ENCODE measurements at places on chromosomes 16 and 17.

DNA sequence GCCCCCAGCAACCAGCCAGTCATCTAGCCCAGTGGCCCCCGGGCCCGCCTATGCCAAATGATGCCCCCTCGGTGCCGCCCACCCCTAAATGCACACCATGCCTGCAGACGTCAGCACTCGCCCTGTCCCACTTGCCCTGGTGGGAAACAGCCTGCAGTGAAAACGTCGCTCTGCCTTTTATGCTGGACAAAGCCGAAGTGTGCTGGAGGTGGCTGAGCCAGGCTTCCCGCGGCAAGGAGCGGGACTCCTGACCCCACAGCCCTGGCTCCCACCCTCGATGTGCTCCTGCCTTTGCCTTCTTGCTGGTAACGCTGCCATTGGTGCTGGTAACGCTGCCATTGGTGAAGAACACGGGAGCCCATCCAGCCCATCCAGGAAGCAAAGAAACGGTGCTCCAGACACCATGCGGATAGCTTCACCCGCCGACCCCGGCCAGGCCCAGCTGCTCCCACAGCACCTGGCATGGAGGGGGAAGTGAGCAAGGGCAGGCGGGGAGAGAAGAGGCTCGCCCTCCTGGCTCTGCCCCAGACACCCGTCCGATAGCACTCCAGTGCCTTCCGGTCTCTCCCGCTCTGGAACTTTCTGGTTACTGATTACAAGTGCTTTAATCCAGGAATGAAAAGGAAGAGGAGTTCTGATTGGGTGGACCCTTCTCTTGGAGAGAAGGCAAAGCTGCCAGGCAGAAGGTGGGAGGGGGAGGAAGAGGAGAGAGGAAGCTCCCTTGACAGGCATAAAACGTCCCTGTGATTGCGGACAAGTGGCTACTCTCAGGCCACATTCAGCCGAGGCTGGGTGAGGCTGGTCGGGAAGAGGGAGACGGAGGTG, 4.0 kb upstream of the BAIAP2 start:
- DNase-seq: peak; percentile 41

DNA sequence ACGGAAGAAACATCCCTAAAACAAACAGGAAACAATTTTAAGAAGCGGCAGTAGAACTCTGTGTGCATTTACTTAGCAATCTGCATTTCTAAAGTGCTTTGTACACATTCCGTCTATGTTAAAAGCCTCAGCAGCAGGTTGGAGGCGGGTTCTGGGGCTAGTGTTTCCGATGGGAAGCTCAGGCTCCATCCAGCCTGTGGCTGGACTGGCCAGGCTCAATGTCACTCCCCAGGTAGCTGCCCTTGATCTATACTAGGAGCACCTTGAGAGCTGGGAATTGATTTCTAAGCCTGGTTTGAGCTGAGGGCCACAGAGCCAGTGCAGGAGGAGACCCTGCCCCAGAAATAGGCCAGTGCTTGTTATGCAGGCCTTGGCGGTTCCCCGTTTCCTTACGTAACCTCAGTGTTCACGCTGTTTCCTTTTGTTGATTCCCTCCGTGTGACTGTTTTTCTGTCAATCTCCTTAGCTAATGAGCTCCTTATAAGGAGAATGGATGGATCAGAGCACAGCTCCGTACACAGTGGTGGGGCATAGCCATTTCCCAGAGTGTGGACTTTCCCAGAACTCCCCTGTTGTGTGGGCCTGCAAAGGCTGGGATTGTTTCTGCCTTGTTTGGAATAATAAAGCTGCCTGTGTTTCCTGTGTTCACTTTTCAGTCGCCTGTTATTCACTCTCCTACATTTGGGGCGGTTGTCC, 21.4 kb downstream of the ADORA2B start:
- no peak for DNase-seq

- DNase-seq: no peak
These were observed 3.1 kb upstream of the WDR90 start for GRCh38 chr16:645852-646678.

DNA sequence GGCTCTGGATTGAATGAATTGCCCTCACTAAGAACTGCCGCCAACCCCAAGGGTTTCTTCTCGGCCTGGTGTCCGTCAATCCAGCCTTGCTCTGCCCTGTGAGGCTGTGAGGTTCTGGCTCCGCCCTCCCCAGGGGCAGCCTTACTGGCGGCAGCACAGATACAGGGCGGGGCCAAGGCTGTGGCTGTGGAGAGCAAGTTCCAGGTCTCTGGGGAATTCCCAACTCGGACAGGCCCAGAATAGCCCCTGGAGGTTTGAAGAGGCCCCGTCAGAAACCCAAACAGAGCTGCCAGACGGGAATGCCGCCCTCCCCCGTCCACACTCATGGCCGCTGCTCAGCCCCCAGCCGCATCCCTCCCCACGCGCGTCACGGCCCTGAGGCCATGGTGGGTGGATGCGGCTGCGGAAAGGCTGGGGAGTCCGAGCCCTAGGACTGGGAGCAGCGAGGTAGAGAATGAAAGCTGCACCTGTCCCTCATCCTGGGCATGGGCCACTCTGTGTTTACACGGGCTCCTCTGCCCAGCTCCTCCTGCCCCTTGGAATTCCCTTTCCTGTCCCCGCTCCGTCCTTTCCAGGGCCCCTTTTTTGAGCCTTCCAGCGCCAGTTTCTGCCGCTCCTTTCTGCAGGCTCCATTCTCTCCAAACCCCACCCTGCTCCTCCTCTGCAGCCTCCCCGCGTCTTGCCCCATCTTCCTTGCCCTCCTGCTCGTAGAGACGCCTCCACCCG, 660 bp upstream of the PRRT2 start:
- peak; percentile 92 for DNase-seq

All from natural killer cell treated with Interleukin-12 subunit alpha and Interleukin-12 subunit beta and Interleukin-15 and Interleukin-18, amount 100 ng/mL, for 72 hours (primary cell).